ENCODE measurements at places on chromosomes 13 and 19.

DNA sequence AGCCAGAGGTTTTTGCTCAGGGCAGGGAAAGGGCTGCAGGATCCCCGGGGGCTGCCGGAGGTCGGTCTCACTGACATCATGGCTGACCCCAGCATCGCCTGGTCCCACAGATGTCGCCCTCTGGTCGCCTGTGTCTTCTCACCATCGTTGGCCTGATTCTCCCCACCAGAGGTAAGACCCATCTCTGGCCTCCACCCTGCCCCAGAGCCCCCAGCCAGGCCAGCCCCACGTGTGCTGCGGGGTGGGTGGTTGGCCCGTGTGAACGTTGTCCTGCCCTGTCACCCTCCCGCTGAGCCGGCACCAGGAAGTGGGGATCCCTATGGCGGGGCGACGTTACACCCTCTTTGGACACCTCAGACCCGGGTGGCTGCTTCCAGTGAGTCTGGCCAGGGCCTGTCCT lies 906 bp downstream of the FXYD5 start:
- DNase-seq: no peak

- DNase-seq: no peak
Observed at GRCh38 chr13:113762538-113762937, 3.5 kb downstream of the TMEM255B start.

DNA sequence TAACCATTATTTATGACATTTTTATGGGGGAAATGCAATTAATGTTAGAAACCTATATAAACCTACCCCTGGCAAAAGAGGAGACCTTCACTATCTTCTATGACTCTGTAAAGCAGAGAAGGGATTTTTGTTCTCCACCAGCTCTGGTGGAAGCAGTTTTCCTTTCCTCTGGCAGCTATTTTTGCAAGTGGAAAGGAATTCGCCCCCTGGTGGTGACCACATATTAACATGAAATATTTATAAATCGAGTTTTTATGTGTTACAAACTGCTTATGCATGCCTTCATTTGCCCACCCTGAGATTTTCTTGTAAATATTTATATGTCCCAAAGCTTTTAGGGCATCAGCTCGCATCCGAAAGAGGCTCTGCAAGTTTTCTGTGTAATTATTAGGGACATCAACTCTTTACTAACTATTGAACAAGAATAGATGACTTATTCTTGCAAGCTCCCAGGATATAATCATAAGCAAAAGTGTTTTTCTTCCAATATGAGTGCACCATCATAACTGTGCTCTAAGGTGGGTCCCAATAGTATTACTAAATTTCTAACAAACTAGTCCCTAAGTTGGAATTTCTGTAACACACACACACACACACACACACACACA lies 62.4 kb downstream of the SERTM1 start:
- peak; percentile 46 for DNase-seq

- no peak for DNase-seq
Observed at GRCh38 chr19:16262618-16263017, 62.0 kb upstream of the KLF2 start.

GRCh38 chr19:48639483-48640375 lies 2.5 kb upstream of the DBP start:
- no peak for DNase-seq
